ENCODE measurements at places on chromosomes 4 and X.

GRCh38 chr4:5444918-5445517 is 263.3 kb downstream of the EVC2 start:
- no peak for DNase-seq

- no peak for DNase-seq
These were observed 83.6 kb upstream of the GUCY1A1 start for GRCh38 chr4:155582971-155583437.

- no peak for DNase-seq
These were observed 26.9 kb upstream of the RASGEF1B start for GRCh38 chr4:81498551-81499099.

DNA sequence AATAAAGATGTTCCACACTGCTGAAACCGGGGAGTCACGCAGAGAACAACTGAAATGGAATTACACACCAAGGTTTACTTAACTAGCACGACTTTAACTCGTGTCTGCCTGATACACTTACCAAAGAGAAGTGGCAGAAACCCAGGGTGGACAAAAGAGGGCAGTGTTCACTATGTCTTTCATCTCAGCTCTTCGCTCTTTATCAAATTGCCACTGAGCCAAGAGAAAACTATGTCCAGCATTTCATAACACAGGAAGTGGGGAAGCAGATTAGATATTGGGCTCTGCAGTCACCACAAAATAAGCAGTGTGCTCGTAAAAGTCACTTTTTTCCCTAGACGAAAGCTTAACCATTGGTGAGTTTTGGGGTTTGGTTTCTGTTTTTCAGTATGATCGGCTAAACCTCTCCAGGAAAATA is 155.7 kb downstream of the CHIC2 start:
- peak; percentile 62 for DNase-seq

DNA sequence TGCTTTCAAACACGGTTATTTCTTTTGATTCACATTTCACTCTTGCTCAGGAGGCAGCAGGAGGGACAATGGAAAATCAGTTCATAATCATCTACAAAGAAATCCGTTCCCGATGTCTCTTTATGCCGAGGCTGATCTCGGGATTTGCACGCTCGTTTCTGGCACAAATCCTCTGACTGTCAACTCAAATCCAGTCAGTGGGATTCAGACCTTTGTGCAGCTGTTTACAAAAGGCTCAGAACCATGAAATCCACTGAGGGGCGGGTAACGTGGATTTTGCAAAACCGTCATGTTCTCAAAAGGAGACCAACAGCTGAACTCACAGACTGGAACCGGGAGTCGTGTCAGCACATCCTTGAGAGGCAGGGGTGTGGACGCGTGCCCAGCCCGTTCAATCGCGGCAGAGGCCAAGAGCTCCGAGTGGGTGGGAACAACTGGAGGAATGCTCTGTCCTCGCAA is 46.4 kb downstream of the ACOX3 start:
- DNase-seq = no peak

GRCh38 chr4:5039800-5040199 is 11.5 kb upstream of the STK32B start:
- no peak for DNase-seq

DNA sequence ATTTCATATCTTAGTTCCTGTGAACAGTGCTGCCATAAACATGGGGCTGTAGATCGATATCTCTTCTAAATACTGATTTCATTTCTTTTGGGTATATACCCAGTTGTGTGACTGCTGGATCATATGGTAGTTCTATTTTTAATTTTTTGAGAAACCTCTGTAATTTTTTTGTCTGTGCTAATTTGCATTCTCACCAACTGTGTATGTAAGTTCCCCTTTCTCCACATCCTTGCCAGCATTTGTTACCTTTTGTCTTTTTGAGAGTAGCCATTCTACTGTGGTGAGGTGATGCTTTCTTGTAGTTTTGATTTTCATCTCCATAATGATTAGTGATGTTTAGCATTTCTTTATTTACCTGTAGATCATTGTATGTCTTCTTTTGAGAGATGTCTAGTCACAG is 2086.5 kb upstream of the TENM3 start:
- no peak for DNase-seq

GRCh38 chr4:10656420-10656819 is 28.1 kb downstream of the CLNK start:
- no peak for DNase-seq

DNA sequence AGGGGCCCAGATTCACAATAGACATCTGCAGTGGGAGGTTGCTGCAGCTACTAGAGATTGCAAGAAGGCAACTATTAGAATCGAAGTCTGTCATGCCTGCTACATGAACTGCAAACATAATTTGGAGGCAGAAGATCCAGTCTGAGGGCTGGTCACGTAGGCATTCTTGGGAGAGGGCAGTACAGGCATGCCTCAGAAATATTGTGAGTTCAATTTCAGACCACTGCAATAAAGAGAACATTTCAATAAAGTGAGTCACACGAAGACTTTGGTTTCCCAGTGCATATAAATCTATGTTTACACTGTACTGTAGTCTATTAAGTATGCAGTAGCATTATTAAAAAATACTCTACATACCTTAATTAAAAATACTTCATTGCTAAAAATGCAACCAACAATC is 585.8 kb upstream of the FAT1 start:
- no peak for DNase-seq

- DNase-seq = no peak
These were observed 460.5 kb upstream of the CNKSR2 start for GRCh38 chrX:20913760-20914159.

GRCh38 chr4:89296399-89296798 is 11.2 kb downstream of the GPRIN3 start:
- no peak for DNase-seq

GRCh38 chr4:11777447-11777846 is 348.8 kb upstream of the HS3ST1 start:
- no peak for DNase-seq

DNA sequence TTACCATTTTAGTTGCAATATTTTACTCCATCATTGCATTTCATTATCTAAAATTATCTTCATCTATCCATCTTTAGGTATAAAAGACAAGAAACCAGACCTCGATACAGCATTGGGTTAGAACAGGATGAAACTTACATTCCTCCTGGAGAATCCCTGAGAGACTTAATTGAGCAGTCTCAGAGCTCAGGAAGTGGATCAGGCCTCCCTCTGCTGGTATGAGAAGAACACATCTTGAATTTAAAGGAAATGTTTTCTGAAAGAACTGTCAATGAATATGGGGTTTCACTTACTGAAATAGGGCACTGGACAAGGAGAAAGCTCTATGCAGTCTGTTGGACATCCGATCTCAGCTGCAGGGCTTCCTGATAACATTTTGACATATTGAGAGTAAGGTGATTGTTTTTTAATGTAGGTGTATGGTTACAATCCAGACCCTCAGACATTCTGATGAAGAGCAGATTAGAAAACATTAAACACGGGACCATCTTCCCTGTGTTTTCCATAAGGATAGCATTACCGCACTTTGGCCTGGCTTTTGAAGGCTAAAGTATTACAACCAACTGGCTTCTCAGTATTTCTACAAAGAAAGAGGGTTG is 367.2 kb downstream of the BMPR1B start:
- DNase-seq = peak; percentile 56

DNA sequence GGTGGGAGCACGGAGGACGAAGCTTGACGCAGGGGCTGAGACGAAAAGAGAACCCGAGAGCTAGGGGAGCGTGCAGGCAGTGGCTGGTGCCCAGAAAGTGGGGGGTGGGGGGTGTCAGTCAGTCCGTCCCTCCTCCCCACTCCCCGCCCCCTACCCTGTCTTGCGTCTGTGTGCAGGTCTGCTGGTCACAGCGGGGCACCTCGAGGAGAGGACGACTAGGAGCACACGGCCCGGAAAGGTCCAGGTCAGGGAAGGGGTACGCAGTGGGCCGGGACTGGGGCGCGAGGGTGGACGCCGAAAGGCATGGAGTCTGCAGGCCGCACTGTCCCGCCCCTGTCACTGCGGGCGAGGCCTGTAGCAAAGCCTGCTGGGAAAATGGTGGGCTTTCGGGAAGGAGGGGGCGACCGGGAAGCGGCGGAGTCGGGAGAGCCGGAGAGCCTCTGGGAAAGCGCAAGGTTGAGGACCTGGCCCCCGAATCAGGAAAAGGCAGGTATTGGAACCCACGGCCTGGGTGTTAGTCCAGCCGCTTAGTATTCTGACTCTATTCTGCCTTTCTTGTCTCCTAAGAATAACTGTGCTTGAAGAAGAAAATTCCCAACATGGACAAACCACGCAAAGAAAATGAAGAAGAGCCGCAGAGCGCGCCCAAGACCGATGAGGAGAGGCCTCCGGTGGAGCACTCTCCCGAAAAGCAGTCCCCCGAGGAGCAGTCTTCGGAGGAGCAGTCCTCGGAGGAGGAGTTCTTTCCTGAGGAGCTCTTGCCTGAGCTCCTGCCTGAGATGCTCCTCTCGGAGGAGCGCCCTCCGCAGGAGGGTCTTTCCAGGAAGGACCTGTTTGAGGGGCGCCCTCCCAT is 769 bp downstream of the TCEAL1 start:
- DNase-seq = no peak

DNA sequence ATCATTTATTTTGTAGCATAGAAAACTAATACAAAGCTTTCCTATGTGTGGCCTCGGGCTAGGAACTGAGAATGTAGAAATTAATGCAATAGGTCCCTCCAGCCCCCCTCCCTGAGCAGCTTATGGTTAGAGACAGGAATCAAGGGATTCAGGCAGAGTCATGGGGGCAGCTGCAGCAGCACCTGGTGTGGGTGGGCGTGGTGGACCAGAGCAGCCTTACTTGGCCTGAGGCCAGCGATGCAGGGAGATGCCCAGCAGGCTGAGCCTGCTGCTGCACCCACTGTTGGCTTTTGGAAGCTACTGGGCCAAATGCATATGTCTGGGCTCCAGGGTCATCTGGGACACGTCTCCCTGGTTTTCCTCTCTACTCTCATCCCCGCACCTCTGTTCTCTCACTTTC is 74.0 kb downstream of the STK32B start:
- no peak for DNase-seq

GRCh38 chr4:132956962-132957361 is 192.1 kb upstream of the PCDH10 start:
- no peak for DNase-seq

DNA sequence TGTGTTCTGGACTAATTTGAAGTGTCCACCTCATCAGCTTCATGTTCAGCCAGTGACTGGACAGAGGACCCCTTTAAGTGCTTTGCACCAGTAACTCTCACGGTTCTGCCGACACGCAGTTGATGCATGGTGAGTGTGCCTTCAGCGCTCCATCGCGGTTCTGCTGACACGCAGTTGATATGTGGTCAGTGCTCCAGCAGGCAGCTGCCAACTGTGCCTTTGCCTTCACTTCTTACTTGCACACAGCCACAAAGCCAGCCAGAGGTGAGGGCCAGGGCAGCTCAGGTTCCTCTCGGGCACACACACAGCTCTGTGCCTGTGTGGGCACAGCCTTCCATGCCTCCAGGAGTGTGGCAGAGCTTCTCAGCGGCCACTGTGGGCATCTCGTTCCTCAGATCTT is 12.4 kb downstream of the NKX1-1 start:
- no peak for DNase-seq

DNA sequence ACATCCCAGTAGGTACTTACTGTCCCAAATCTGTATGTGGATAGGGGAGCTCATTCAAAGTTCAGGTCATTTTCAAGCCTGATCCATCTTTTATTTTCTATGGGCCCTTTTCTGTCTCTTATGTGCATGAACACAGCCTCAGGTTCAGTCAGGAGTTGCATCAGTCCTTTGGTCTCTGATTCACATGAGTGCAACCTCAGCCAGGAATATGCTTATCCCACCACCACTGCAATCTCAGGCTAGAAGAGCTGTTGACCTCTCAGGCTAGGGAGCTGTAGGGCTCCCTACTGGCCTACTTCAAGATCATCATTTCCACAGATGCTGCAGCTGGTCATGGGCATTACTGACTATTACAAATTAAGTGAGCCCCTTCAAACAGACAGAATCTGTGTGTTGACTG is 27.2 kb downstream of the AASDH start:
- no peak for DNase-seq

DNA sequence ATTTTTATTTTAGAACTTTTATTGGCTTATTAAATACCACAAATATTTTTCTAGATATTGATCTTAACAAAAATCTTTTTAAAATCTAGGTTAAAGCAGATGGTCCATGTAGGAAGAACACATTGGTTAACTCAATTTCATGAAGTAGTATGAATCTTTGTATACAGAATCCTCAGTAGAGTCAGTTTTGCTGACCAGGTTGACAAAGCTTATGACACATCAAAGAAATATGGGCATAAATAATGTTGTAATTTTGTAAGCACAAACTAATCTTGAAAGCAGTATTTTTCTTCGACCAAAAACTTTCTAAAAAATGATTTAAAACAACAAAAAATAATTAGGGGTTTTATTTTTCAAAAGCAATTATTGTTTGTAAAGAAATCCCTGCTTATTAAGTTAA is 479.3 kb upstream of the PCDH10 start:
- no peak for DNase-seq

- DNase-seq = no peak
These were observed 33.3 kb upstream of the APLN start for GRCh38 chrX:129688097-129688496.

- no peak for DNase-seq
These were observed 148.6 kb downstream of the GC start for GRCh38 chr4:71635139-71635748.

- no peak for DNase-seq
These were observed 549.7 kb downstream of the TRIML1 start for GRCh38 chr4:188688956-188689355.

GRCh38 chr4:8009097-8009496 is 69.4 kb upstream of the AFAP1 start:
- no peak for DNase-seq

DNA sequence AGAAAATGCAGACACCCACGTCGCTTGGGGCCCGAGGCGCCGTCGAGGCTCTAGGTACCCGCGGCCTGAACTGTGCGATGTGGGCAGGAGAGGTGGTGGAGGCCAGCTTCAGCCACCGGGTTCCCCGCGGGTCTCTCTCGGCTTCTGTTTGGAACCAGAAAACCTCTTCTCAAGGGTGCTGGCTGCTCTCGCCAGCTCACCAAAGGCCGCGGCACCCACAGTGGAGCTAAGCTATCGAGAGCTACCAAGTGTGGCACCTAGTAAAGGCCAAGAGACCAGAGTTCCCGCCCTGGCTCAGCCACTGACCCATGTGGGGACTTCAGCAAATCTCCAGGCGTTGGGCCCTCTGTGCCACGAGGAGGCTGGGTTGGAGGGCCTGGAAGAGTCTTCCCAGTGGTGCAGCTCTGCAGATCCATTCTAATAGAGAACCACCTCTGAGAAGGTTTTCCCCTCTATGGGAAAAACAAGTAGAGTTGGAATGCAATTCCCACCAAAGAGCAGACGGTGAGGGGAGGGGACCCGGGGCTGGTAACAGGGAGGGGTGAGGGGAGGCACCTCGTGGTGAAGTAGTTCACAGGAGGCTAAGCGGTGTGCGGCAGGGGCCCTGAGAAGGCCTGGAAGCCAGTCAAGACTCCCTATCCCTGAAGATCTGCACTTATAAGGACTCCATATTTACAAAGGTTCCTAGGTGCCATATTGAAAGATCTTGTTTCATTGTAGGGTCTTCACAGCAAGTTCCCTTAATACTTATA is 5.5 kb upstream of the HMGB3 start:
- no peak for DNase-seq

GRCh38 chr4:76594173-76594572 is 159.1 kb downstream of the SHROOM3 start:
- no peak for DNase-seq

GRCh38 chr4:36267486-36268268 is 13.7 kb upstream of the DTHD1 start:
- no peak for DNase-seq
